Stimulated activated CD8-positive, alpha-beta memory T cell treated with anti-CD3 and anti-CD28 coated beads, Interleukin-2, amount 100 ng/mL, for 1 hour (primary cell): ENCODE measurements at places on chromosomes 12 and 14.

GRCh38 chr14:59852350-59852749, 18.2 kb downstream of the RTN1 start:
- DNase-seq = no peak

- DNase-seq = no peak
These were observed 535.2 kb downstream of the BCL11B start for GRCh38 chr14:98736701-98737338.

GRCh38 chr14:75515629-75515996, 6.7 kb upstream of the BATF start:
- DNase-seq = no peak

- DNase-seq = no peak
These were observed 106.0 kb upstream of the TMTC1 start for GRCh38 chr12:29889737-29890136.

DNA sequence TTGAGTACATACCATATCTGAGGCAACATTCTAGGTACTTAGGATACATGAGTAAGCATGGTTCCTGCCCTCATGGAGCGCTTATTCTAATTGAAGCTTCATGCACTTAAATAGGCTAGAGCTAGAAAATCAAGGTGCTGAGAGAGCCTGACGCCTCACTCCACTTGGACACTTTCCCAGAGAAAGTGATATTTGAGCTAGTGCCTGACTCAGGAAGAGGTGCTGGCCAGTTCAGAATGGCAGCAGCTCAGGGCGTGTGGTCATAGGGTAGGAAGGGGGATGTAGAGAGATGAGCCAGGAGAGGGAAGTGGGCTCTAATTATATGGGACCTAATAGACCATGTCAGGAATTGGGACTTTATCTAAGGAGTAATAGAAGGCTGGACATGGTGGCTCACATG, 33.3 kb downstream of the TULP3 start:
- no peak for DNase-seq

GRCh38 chr12:1812650-1813302, 7.6 kb upstream of the LRTM2 start:
- DNase-seq = no peak

DNA sequence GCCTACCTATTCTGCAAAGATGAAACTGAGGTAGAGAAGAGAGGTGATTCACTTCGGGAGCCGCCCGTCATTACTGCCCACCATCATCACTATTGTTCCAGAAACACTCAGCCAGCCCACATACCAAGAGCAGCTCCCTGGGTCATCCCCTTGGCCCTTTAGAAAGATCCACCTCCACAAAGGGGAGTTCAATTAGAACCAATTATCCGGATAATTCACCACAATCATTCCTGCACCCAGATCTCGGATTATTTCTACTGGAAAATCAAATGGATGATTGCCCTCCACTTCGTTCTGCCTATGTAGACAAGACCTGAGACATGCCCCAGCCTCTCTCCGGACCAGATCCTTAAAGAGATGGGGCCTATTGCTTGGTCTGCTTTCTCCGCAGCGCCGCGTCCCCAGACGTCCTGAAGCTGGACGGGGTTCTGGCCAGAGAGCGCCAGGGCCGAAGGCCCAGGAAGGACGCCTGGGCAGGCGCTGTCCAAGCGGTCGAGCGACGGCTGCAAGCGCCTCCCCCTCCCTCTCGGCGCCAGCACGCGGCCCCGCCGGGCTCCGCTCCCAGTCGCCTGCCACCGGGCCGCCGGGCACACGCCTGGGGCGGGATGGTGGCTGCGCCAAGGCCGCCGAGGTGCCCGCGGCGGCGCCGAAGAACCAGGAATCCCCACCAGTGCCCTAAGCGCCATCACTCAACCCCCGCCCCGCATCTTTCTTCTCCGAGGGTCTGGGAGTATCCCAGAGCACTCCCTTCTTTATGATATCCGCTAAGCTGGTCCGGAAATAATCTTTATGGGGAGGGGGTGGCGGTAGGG, 1.3 kb upstream of the ASCL1 start:
- DNase-seq = no peak

DNA sequence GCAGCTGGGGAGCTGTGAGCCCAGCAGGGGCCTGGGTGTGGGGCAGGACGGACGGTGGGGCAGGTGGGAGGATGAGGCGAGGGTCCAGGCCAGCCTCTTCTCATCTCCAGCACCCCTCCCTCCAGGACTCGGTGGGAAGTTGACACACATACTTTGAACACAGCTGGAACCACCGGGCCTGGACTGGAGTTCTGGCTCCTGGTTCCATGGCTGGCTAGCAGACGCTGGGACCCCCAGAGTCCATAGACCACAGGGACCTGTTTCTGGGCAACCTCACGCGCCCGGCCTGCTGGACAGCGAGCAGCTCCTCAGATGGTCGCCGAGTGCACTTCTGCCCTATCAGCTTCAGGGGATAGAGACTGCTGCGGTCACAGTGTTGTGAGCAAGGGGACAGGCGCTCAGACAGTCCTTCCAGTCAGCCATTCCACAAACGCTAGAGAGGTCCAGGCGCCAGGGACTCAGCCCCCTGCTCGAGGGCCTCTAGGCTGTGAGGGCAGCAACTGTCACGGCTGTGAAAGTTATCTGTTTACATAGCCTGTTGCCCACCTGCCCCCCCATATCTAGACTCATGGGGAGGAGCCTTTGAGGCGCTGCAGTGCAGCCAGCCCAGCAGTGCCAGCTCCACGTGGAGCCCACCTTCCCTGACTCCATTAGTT, 25.2 kb downstream of the TCHP start:
- DNase-seq = no peak

GRCh38 chr12:84786622-84787021, 126.0 kb downstream of the SLC6A15 start:
- no peak for DNase-seq

DNA sequence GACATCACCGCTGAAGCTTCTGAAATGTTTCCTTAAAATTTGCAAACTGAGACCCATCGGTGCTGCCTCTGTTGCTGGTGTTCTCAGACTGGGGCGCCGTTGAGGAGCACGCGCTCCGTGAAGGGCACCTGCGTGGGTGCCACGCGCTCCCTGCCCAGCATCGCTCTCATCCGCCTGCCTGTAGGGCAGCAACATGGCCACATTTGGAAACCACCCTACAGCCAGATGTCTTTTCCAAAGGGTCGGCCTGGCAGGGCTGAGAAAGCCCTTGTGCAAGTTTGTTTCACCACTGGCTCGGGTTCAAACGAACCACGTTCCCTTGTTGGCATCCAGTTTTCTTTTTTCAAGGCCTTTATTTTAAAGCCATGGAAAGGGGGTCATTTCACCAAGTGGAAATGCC, 13.9 kb downstream of the ADGRD1 start:
- DNase-seq = no peak

GRCh38 chr14:100955201-100955600, 51.7 kb upstream of the RTL1 start:
- DNase-seq = no peak

DNA sequence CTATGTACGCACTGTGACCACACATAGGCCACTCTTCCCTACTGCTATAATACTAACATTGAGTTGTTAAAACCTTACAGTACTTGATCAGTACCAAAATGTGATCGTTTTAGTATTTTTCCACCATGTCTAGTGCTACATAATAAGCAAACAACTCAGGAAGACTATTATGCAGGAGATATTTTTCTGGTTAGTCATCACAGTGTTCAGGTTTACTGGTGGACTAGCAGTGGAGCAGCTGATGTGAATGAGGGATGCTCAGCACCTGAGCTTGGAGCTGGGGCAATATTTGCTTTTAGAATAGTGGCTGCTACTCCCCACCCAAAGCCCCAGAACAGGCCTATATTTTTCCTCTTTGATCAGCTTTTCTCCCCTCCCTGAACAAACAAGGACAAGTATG, 513.1 kb downstream of the KCNH5 start:
- no peak for DNase-seq

GRCh38 chr12:43112101-43112920, 439.7 kb downstream of the ADAMTS20 start:
- DNase-seq = no peak

DNA sequence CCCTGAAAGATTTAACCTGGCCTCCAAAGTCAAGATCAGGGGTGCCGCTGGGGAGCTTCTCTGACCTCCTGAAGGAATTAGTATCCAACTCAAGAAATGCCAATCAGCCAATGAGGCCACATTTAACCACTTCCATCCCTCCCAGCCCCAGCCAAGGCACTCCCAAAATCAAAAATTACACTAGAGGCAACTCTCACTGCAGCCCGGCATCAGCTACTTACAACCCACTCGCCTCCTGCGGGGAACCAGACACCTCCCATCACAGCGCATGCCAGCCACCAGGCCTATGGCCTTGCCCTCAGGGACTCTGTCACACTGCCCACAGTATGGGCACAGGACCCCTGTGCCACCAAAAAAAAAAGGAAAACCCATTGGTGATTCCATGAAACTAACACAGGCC, 62.3 kb upstream of the DDX11 start:
- DNase-seq = no peak

DNA sequence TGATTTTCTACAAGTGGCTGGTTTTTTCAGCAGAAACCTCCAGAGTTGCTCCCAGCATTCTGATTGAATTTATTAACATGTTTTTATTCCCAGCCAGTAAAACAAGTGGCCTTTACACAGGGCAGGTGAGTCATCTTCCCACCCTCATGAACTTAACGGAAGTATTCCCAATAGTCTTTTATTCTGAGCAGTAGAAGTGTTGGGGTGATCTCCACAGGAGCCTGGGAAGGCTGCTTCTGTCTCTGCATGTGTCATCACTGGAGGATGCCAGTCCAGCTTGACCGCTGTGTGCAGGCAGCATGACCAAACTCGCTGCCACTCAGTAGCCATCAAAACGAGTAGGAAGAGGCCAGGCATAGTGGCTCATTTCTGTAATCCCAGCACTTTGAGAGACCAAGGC, 13.4 kb upstream of the DNAH10 start:
- DNase-seq = no peak

DNA sequence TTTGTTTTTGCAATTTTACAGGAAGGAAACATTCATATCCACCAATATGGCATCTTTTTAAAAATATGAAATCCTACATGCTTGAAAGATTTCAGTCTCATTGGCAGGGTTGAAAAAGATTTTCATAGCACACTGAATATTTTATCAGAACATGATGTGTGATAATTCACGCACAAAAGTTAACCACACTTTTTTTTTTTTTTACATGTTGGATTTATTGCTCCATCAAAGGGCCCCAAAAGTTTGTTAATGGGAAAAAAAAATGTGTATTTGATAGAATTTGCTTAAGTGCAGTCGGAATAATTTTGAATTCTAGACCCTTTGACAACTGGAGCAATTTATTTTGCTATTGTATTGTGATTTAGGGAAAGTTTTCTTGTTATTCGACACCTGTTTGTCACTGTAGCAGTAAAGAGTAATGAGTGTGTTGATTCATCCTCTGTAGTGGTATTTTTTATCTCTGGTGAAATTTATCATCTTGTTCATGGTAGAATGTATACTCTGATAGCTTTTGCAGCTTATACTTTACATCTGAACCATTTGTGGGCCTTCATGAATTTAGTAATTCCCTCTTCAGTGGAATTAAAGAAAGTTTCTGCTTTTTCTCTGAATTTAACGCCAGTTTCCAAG, 1.1 kb downstream of the EML1 start:
- DNase-seq = no peak

DNA sequence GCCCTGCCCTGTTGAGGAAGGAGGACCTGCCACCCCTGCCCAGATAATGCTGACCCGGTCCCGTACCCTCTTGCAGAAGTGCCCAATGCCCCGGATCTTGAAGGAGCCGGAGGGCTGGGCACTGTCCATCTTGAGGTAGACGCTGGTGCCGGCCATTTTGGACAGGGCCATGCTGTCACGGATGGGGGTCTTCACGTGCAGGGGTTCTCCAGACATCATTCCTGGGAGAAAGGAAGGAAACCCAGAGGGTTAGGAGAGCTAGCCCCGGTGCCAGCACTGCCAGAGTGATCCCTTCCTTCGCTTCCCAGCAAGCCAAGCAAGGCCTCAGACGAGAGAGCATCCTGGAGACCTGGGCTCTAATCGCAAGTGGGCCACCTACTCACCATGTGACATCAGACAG, 4.2 kb downstream of the SDS start:
- no peak for DNase-seq

DNA sequence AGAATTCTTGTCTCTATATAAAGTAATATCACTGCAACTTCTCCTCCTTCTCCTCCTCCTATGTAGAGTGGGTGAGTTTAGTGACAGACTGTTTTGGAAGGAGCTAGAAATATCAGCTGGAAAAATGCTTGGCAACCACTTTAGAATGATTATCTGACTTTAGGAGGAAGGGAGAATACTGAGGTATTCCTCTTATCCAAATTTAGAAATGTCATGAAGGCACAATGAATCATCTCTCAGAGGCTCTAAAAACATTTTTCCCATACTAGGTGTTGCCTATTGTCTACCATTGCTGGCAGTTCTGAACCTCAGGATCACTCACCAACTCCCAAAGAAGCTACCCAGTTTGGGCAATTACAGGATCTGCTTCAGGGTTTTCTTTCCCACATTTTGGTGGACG, 306.6 kb upstream of the ATP2B1 start:
- no peak for DNase-seq

- no peak for DNase-seq
These were observed 69.7 kb downstream of the PKP2 start for GRCh38 chr12:32826807-32827412.

DNA sequence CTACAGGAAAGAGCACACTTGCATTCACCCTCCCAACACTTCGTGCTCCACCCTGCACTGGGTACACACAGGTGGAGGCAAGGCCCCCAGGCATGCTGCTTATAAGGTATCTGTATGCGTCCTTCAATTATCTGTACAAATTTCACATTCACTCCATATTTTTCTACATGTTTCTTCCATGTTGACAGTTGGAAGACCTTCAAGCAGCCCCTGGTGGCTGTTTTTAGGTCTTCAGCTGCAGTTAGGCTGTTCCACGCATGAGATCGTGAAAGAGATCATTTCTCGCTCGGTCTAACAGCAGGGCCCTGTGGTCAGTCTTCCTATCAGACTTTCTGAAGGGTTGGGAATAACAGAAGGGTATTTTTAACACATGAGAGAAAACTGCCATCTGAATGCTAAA, 47.1 kb downstream of the PLXNC1 start:
- no peak for DNase-seq

DNA sequence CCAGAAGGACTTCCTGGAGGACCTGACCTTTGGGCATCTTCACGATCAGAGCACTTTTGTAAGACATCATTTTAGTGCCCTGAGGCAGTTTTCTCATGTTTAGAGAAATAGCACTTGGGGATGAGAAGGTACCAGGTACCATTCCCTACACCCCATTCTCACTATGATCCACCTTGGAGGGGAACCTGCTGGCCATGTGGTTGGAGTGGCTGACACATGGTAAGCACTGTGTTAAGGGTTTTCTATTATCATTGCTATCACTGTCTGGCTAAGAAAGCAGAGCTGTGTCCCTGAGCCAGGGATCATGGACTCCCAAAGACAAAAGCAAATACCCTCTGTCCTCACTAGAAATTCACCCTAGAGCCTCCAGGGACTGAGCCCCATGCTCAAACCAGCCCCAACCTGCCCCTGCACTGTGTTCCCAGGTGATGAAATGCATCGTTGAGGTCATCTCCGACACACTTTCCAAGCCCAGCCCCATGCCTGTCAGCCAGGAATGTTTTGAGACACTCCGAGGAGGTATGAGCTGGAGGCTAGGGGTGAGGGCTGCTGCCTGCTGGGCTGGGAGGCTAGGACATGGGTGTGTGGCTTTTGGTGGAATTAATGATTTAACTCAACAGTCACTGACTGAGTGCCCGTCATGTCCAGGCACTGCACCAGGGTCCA, 3.4 kb downstream of the CHGA start:
- no peak for DNase-seq
